ENCODE measurements at places on chromosomes 1 and 21.

- DNase-seq, result no peak
Observed at GRCh38 chr1:185215911-185216310, 58.9 kb downstream of the SWT1 start.

- DNase-seq, result no peak
Observed at GRCh38 chr21:34979383-34979782, 69.7 kb downstream of the RUNX1 start.

DNA sequence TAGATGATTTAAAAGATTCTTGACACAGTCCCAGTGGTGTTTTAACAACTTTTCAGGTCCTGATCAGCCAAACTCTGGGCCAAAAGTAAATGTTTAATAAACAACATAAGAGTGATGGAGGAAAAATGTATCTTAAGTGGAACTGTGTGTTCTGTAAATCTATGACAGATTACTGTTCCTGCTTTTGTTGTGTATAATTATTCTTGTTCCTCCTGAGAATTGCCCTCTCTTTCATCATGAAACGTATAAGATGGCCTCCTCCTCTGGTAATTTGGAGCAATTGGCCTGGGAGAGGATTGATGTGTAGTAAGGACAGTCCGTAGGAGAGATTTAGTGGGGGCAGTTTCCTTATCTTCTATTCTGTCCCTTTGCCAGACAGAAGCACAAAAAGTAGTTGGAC is 34.5 kb downstream of the GALNT2 start:
- no peak for DNase-seq

- peak; percentile 46 for DNase-seq
Observed at GRCh38 chr1:163410073-163410999, 88.6 kb downstream of the NUF2 start.

GRCh38 chr1:38489844-38490270 is 369.7 kb downstream of the RRAGC start:
- DNase-seq, result peak; percentile 60
